BJ (cell line): ENCODE measurements at places on chromosomes 1 and 21.
A peak's percentile ranks its signal among the peaks of the same experiment; 100 is the strongest.

- DNase-seq: no peak
These were observed 15.1 kb downstream of the MIGA1 start for GRCh38 chr1:77794550-77794949.

GRCh38 chr1:160951443-160952128 is 3.0 kb downstream of the ITLN2 start:
- DNase-seq: no peak

DNA sequence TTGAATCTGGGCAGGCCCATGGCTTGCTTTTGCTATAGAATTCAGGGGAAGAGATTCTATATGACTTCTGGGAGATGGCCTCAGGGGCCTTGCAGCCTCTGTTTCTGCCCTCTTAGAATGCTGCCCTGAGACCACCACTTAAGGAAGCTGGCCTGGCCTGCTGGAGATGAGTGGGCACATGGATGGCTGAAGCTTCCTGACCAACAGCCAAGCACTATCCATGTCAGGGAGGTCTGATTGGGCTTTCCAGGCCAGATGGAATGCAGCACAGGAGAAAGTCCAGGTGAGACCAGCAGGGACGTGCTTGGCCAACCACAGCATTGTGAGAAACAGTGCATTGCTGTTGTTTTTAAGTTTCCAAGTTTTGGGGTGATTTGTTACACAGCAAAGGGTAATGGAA is 308.1 kb downstream of the PTPRU start:
- DNase-seq: no peak

- DNase-seq: no peak
These were observed 64.7 kb downstream of the SCCPDH start for GRCh38 chr1:246788895-246789338.

DNA sequence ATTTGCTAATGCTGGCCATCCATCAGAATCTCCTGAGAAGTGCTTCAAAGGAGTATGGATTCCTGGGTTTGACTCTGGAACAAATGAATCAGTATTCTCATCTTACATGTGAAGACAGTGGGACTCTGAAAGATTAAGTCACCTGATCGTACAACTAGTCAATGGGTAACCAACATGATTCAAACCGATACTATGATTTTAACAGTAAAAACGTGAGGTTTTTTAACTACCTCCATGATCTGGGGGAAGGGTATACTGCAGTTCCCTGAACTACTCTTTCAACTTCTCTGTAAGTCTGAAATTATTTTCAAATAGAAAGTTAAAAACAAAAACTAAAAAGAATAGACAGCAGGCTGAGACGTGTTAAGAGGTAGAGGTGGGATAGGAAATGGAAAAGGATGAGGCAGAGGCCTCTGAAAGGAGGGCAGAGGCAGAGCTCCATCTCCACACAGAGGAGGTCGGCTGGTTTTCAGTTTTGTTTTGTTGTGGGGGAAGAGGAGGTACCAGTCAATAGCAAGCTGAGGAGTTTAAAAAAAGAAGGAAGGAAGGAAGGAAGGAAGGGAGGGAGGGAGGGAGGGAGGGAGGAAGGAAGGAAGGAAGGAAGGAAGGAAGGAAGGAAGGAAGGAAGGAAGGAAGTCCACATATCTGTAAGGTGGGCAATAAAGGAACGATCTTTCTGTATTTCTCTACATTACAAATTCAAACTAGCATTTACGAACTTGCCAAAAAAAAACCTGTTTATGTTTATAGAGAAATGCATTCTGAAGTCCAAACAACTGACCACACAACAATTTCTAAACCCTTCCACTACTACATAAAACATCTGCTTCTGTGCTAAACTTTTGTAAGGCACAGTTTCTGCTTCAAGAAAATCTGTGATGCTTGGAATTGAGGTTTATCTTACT is 213.1 kb downstream of the RERE start:
- no peak for DNase-seq

DNA sequence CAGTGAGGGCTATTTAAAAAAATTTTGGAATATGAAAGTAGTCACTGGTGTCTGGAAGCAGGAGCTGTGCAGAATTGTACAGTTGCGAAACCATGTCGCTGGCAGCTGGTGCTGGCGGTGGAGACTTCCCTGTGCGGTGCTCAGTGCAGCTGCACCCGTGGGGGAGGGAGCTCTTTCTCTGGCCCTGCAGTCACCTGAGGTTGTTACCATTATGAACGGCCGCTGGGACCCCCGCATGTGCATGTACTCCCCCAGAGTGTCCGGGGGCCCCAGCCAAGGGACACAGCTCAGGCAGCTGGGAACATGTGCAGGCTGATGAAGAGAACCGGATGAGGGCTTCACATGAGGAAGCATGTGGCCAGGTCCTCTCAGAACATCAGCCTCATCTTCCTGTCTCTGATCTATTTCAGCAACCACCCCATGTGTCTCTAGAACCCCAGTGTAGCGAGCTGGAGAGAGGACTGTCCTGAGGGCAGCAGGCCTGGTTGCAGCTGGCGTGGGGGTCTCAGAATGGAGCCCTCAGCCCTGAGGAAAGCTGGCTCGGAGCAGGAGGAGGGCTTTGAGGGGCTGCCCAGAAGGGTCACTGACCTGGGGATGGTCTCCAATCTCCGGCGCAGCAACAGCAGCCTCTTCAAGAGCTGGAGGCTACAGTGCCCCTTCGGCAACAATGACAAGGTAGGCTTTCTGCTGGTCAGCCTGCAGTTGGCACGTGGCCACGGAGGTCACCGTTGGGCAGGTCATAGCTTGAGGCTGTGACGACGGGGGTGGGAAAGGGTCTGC is at the start of gene TRPM2:
TRPM2 (plus strand) TSS at position 431 of the 780 bp plus-strand sequence; CDS start at position 511, 80 bp downstream.
- DNase-seq: no peak

GRCh38 chr1:17671314-17671705 is 83.8 kb upstream of the ACTL8 start:
- DNase-seq: no peak

GRCh38 chr21:19540287-19540686 is 1136.7 kb upstream of the TMPRSS15 start:
- no peak for DNase-seq

GRCh38 chr1:98129491-98129890 is 208.7 kb upstream of the DPYD start:
- DNase-seq: no peak

DNA sequence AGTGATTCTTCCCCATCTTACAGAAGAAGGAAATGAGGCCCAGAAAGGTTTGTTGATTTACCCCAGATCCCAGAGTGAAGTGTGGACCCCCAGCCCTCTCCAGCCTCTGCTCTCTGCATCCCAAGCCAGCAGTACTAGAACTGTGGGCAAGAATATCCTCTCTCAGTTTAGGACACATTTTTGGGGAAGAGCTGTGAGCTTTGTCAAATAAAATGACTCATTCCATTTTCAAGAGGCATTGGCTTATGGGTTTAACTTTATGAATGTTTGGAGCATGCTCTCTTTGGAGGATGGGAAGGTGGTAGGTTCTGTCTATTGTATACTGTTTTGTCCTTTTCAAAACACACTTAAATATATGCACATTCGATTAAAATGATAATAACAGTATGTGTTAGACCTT is 70.6 kb upstream of the CNTN2 start:
- DNase-seq: no peak

DNA sequence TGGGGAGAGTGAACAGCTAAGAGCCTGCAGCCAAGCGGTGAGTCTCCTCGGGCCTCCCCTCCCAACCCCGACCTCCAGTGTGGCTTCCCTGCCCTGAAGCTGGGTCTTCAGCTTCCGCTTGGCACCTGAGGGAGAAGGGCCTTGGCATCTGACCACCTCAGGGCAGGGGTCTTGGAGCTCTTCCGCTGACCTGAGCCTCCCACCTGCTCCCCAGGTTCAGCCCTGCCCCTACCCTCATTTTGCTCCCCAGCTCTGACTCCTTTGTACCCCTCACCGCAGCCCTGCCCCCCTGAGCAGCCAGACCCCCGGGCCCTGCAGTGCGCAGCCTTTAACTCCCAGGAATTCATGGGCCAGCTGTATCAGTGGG is 4.9 kb downstream of the ADAMTSL4 start:
- no peak for DNase-seq

GRCh38 chr1:3868464-3869006 is 11.3 kb downstream of the DFFB start:
- DNase-seq: no peak

- peak; percentile 47 for DNase-seq
These were observed 21.0 kb upstream of the ARTN start for GRCh38 chr1:43912607-43913006.

DNA sequence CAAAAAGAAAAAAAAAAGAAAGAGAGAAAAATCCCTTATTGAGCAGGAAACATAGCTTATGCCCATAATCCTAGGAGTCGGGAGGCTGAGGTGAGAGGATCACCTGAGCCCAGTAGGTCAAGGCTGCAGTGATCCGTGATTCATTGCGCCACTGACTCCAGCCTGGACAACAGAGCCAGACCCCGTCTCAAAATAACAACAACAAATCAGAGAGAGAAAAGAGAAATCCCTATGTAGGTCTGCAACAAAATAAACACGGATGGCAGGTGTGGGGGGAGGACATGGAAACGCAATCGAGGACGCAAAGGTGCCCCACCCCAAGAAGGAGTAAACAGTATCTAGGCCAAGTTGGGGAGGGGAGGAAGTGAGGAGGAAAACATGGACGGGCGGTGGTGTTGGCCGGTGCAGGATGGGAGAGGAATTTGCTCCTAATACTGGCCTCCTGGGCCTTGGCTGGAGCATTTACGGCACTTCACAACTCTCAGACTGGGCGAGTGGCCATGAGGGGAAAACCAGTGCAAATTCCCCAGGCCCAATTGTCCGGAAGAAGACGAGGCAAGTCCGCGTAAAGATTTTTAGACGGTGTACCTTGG is 609 bp upstream of the CHTOP start:
- DNase-seq: no peak

DNA sequence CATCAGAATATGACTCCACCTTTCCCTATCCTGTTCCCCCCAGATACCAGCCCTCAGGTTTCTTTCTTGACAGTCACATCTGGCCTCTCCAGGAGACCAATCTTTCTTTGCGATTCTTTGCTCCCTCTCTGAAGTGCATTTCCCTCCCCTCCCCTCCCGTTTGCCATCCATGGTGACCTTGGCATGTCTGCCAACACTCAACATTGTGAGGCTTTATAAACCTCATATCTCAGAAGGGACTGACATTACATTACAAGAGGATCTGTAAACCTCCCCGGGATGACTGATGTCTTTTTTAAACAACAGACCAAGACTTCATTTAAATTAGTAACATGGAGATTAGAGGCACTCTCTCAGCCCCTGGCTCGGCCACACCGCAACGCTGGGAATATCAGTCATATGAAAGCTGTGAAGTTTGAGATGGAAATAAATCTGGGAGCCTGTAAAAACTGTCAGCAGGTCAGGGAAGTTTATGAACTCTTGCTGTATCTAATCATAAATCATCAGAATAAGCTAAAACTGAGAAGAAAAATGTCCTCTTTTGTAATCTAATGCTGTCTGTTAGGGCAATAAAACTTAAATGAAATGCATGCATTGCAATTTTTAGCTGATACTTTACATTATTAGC is 401.7 kb upstream of the PROX1 start:
- no peak for DNase-seq

DNA sequence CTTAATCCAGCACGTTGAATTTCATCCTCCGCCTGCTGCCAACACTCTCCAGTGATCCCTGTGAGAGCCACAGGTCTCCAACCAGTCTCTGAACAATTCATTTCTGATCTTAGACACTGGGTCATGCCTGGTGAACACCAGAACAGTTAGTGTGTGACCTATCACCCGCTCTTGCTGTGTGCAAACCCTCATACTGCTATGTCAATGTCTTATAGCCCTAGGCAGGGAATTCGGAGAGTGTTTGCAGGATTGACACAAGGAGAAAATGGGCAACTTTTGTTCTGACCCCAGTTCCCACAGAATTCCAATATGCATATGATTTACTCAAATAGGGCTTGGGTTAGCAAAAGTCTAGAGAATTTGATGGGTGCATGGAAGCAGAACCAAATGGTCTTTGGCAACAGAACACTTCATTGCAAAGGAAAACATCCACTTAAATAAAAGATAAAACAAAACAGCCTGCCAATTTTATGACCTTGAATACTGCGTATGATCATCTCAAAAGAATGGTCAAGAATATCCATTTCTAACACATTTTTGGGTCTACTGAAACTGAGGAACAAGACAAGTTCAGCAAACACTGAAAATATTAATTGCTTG is 23.0 kb upstream of the GUCA2B start:
- no peak for DNase-seq

GRCh38 chr1:94805912-94806311 is 14.2 kb upstream of the SLC44A3 start:
- DNase-seq: no peak

DNA sequence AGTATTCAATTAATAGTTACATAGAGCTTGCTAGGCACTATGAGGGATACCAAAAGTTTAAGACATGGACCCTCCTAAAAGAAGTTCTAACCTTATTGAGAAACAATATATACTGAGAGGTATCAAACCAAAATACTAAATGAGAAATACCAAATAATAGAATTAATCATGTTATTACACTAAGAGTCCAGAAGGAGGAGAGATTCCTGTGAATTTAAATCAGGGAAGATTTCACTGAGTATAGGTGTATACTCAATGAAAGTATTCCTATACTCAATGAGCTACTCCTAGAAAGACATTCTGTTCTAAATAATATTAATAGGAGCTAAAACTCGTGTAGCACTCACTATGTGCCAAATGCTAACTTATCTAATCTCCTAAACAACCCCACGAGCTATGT is 9.4 kb downstream of the CR1L start:
- no peak for DNase-seq

- no peak for DNase-seq
These were observed 201.4 kb upstream of the BRINP3 start for GRCh38 chr1:190679044-190679443.

- no peak for DNase-seq
These were observed 36.3 kb upstream of the CASZ1 start for GRCh38 chr1:10832703-10833102.

DNA sequence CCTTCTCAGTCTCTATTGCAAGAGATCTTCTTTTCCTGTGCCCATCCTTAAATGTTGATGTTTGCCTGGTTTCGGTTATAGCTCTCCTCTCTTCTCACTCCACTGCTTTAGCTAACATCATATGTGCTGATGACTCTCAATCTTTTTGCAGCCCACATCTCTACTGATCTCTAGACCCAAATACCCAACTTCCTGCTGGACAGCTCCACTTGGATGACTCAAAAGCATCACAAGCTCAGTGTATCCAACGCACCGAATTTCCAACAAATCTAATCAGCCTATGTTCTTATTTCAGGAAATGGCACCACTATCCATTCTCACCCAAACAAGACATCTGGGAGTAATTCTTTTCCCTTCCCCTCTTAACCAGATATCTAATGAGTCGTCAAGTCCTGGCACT is 79.1 kb upstream of the ARTN start:
- no peak for DNase-seq
